ENCODE measurements at places on chromosomes 7 and 10.

GRCh38 chr10:5488272-5489161 is 10.9 kb downstream of the CALML5 start:
- DNase-seq, result no peak

DNA sequence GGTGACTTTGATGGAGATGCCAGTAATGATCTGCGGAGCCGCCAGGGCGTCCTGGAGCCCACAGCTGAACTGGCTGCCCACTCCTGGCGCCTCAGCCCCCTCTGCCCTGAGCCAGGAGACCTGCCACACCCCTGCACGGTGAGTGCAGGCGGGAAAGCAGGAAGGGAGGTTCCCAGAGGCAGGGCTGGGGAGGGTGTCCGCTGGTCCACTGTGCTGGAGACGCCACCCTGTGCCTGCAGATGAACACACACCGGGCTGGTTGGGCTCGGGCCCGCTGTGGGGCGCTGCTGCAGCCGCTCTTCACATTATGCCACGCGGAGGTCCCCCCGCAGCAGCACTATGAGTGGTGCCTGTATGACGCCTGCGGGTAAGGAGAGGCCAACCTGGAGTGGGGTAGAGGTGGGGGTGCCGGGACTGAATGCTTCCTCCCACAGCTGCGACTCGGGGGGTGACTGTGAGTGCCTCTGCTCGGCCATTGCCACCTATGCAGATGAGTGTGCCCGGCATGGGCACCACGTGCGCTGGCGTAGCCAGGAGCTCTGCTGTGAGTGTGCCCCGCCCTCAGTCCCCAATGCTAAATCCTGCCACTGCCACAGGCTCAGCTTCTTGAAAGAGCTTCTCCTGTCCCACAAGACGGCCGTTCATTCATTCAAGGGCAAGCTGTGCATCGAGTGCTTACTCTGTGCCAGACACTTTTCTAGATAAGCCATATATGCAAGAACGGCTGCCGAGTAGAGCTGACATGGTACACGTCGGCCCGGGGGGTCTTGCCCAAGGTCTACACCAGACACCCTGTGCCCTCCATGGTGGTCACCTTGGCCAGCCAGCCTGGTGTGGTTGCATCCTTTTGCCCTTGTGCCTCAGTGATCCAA is 14.3 kb upstream of the ZNF467 start:
- no peak for DNase-seq

DNA sequence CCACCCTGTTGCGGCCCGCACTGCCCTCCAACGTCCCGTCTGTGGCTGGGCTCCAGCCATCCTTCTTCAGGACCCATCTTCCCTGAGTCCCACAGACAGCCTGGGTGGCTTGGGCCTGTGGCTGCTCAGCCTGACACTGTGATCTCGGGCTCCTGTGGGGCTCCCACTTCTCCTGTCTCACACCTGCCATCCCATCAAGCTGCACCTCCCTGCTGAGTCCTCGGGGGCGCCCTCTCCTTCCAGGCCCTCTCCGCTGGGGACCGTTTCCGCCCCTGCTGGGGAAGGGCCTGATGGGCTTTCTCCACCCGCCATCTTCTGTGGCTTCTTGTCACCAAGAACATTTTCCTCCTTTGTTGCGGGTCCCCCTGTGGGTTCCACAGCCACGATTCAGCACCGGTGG is 173.8 kb upstream of the PPP2R2D start:
- DNase-seq, result no peak

GRCh38 chr7:70434376-70434775 is 697.6 kb upstream of the GALNT17 start:
- no peak for DNase-seq

DNA sequence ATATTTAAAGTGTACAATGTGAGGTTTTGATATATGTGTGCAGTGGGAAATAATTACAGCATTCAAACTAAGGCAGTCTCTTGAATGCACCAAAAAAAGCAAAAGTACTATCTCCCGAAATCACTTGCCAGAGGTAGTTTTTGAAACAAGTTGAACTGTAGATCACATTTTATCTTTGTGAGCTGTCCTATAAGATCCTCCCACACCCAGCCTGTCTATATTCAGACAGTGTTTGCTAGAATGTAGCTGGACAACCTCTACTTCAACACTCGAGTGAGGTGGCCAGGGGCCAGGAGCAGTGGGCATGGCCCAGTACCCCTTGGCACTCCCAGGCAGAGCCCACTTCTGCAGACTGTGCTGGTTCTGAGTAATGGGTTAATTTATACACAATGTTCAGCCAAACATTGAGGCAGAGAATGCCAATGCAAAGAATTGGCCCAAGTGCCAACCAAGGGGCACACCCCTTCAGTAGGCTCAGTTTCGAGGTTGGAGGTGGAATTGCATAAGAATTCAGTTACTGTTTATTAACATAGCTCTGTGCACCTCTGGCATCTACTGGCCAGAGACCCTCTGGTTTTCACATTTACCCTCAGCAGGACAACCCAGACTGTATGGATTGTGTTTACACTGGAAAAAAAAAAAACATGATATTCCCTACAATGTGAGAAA is 70.5 kb downstream of the AHR start:
- DNase-seq, result no peak

- no peak for DNase-seq
These were observed 120.0 kb downstream of the ADAM12 start for GRCh38 chr10:126268013-126268920.

GRCh38 chr7:78770422-78771410 is 682.8 kb downstream of the MAGI2 start:
- DNase-seq, result no peak

All from stimulated activated CD8-positive, alpha-beta memory T cell treated with anti-CD3 and anti-CD28 coated beads, Interleukin-15, amount 100 ng/mL, for 4 hours (primary cell).